ENCODE measurements at places on chromosomes 6 and 20.

GRCh38 chr6:132607544-132608233 lies 16.4 kb downstream of the TAAR2 start:
- DNase-seq = no peak

GRCh38 chr6:131923356-131923755 lies 27.8 kb downstream of the CCN2 start:
- peak; percentile 1 for DNase-seq

- no peak for DNase-seq
These were observed 44.8 kb upstream of the RNGTT start for GRCh38 chr6:89008001-89008814.

DNA sequence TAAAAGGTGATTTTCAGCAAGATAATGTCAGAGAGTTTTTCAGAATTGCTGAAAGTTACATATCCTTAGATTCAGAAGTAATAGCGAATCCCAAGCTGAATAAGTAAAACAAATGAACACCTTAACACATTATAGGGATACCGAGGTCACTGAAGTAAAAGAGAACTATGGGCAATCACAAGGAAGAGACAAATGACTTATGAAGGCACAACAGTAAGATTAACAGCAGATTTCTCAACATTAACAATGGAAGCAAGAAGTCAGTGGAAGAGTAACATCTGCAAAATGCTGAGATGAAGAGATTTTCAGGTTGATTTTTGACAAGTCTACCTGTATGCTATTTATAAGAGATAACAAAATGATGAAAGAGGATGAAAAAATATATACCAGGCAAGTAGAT lies 86.1 kb upstream of the EZR start:
- no peak for DNase-seq

DNA sequence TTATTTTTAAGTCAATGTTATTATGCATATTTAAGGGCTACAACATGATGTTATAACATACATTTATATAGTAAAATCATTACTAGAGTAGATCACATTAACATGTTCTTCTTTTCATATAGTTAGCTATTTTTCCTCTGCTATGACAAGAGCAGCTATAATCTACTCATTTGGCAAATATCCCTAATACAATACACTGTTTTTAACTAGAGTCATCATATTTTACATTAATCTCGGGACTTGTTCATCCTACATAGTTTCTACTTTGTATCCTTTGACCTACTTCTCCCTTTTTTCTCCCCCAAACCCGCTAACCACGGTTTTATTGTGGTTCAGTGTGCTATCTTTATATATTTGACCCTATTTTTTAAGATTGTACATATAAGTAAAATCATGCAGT lies 249.0 kb downstream of the EPM2A start:
- DNase-seq = no peak

DNA sequence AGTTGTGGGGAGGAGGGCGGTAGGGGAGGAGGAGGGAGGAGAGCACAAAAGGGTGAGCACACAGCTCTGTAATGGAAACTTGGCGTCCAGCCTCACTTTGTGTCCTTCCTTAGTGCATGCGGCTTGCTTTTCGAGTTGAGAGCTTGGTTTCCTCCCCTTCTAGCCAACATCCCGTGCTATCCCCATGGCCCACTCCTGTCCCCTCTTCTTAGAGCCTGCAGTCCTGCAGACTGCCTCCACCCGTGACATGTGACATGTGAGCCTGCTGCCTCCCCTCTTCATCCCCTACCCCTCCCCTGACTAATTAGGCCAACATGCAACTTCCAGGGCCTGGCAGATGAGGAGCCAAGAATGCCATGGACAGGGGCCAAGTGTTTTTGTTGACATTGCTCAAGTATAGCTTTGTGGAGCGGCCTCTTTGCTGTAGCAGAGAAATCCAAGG lies 63.2 kb downstream of the SLC24A3 start:
- DNase-seq = peak; percentile 56

- no peak for DNase-seq
These were observed 245.8 kb downstream of the FRK start for GRCh38 chr6:115814907-115815306.

- no peak for DNase-seq
These were observed 100.1 kb downstream of the ASXL1 start for GRCh38 chr20:32458061-32458836.
